Epithelial cell of alveolus of lung (primary cell): ENCODE measurements at places on chromosomes 1 and 21. TPM values are rescaled to one million over a fixed set of nuclear protein-coding genes. Genes with fewer than 3 reads are reported as not detected.

Gene CROCC
- total RNA-seq: 5.3 and 11.8 TPM in 2 replicates

Gene TNN
- total RNA-seq: 0.08 TPM in 1 of 2 replicates, not detected in the other

Gene KRTAP10-12
- not detected in 2 replicates for total RNA-seq

Gene PPCS
- 45.9 and 66.8 TPM in 2 replicates for total RNA-seq

Gene GBP5
- not detected in 2 replicates for total RNA-seq

Gene NGF
- 1.2 TPM in 1 of 2 replicates, not detected in the other for total RNA-seq

Gene PRR9
- not detected in 2 replicates for total RNA-seq

Gene THEM5
- not detected in 2 replicates for total RNA-seq

Gene LHX4
- total RNA-seq: not detected in 2 replicates

Gene OLFML2B
- total RNA-seq: 1.9 and 14.5 TPM in 2 replicates

Gene BRDT
- not detected in 2 replicates for total RNA-seq

Gene OBSCN
- total RNA-seq: 2.1 and 7.4 TPM in 2 replicates

Gene ZNF695
- 2.0 and 2.5 TPM in 2 replicates for total RNA-seq

Gene E2F2
- 1.2 and 2.3 TPM in 2 replicates for total RNA-seq

Gene RBM11
- total RNA-seq: 0.52 TPM in 1 of 2 replicates, not detected in the other

Gene GJC2
- total RNA-seq: 2.6 and 4.6 TPM in 2 replicates

Gene WNT3A
- not detected in 2 replicates for total RNA-seq
